ENCODE measurements at places on chromosomes 2 and 18.

GRCh38 chr2:212505586-212505985 is 33.0 kb downstream of the ERBB4 start:
- no peak for DNase-seq

DNA sequence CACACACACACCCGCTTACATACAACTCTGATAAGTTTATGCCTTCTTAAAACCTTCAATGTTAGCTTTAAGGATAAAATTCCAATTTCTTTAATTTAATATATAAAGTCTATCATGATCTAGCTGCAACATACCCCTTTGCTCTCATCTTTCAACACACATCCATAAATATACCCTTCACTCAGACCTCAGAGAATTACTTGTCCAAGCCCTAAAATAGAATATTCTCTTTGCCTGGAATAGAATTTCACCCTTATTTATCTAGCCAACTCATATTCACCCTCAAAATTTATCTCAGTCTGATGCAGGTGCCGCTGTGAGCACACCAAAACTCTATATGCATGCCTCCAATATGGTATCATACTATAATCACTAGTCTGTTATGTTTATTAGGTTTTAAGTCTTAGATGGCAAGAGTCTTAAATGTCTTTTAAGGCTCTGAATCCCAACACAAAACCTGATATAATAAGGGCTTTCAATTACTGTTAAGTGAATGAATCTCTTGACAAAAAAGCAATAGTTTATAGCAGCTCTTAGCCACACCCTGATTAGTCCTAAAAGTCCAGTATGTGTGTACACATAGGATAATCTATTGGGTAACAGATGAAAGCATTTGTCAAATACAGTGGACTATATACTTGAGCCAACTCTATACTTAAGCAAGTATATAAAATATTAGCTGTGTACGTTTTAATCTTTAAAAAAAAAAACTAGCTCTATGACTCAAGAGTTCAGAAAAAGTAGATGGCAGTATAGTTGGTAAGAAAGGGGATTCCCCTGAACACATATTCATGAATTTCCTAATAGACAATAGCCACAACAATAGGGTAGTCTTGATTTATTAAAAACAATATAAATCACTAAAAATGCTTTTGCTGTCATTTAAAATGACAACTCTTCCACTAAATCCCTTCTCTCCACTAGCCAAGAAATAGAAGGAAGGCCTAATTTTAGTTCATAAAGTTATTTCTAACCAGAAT is 144.5 kb downstream of the EXOC6B start:
- DNase-seq = no peak

DNA sequence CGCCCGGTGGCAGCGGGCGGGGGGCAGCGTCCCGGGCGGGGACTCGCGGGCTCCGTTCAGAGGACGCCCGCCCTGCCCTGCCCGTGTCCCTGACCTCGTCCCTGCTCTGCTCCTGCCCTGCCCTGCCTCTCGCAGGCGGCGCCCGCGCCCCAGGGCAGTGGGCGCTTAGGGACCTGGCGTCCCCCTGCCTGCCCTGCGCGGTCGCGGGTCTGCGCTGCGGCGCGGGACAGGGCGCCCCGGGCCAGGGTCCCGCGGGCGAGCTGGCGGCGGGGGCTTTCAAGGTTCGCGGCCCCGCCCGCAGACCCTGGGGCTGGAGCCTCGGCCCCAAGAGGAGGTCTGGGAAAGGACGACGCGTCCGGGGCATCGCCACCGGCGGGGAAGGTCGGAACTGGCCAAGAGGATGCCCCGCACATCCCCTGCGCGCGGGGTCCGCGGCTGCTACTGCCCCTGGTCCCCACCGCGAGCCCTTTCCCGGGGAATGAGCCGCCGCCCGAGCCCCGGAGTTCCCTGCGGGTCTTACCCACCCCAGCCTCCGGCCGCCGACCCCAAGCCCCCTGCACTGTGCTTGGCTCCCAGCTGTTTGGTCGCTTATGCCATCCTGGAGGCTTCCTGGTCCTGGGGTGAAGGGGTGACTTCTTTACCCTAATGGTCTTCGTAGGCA is 679 bp downstream of the RNF144A start:
- no peak for DNase-seq

GRCh38 chr2:147442816-147443215 is 402.0 kb upstream of the ACVR2A start:
- DNase-seq = no peak

DNA sequence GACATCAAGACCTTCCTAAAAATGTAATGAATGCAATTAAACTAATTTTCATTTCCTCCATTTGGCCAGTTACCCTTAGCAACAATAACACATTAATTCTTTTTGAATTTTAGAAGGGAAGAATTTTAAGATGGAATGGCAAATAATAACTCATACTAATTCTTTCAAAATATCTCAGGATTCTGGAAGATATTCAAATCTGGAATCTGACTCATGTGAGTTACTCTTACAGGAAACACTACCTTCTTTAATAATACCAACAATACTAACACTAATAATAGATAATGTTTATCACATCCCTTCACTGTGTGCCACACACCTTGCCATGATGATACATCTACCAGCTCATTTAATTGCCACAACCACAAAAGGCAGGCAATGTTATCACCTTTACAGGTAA is 46.4 kb downstream of the ZNF521 start:
- no peak for DNase-seq

DNA sequence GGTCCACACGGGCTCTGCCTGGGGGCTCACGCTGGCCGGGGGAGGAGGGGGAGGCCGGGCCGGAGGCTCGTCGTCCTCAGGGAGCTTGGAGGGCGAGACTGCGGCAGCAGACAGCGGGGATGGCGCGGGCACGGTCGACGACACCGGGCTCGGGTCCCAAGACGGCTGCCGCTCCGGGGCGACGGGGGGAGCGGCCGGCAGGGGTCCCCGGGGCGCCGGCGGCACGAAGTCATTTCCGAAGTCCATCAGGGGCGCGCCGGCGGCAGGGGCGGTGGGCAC is 491 bp downstream of the RTN4 start:
- DNase-seq = no peak

- no peak for DNase-seq
Measured at GRCh38 chr2:236607471-236608187, 38.0 kb downstream of the ACKR3 start.

DNA sequence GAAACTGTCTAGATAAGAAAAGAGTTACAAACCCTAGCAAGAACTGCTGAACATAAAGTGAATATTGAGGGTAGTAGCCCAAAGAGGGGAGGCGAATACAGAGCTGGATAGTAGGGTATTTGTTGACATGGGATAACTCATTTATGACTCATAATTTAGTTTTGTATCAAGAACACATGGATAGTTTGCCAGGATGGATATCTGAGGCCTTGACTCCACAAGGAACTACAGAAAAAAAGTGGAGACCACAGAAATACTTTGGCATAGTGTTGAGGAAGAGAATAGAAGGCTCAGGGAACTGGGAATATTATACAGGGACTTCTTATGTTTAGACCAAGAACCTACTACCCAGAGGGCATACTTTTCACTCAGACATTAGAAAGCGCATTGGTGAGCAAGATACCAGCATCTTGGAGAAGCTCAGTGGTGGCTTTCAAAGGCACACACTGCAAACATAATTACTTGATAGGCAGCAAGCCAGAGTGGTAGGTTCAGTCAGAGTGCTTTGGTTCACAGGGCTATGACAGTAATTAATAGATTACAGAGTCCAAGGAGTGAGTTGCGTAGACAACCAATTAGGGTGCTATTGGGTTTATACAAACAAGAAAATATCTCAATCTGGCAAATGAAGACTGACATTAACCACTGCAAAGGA is 51.9 kb upstream of the ZBTB7C start:
- DNase-seq = no peak

- peak; percentile 17 for DNase-seq
Measured at GRCh38 chr2:191811807-191812602, 34.9 kb downstream of the CAVIN2 start.

GRCh38 chr2:118223992-118224894 is 136.0 kb downstream of the INSIG2 start:
- DNase-seq = no peak

DNA sequence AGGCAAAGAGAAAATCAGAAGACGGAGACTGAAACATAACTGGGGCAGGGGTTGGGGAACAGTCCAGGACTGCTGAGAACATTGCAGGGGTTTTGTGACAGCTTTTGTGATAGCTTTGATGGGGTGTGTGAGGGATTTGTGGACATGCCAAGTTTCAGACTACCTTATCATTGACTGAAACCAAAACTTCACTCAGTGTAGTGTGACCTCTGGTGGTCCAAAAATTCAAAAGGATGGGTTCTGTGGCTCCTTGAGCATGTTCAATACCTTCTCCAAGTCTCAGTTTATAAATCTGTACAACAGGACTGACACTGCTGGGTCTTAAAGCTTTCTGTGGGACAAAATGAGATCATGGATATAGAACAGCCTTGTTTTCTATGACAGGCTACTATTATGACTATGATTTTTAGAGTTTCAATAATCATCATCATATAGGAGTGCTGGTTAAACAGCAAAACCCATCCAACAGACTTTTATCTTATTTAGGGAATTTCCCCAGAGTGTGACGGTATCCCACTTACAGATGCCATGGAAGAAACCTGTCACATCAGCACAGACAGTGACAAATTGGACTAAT is 259.2 kb upstream of the SLC14A2 start:
- no peak for DNase-seq

DNA sequence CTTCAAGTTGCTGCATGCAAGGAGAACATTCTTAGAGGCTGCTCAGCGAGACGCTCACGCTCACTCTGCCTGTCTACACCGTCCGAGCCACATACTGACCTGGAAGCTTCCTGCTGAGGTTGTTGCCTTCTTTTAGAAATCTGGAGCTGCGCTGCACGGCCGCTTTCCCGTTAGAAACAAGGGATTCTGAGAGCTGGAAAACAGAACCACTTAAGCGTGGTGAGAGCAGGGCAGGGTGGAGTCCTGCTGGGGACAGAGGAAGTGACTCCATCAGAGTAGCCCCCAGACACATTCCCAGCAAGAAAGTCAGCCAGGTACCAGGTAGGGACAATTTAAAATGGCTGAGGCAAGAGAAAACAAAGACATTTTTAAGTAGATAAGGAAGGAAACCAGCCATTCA is 135.2 kb downstream of the LAMA1 start:
- DNase-seq = no peak

DNA sequence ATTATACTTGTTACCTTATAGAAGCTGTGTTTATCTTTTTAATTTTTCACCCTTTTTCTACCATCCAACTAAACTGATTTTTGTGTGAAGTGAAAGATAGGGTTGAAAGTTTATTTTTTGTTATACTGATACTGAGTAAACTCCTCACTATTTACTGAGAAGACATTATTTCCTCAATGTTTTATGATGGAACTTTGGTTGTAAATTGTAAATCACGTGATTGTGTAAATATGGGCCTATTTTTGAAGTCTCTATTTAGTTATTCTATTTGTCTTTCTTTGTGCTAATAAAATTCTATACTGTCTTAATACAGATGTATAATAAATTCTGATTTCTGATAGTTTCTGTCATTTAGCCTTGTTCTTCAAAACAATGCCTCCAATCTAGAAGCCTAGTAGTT is 697.2 kb upstream of the SLC8A1 start:
- DNase-seq = no peak

DNA sequence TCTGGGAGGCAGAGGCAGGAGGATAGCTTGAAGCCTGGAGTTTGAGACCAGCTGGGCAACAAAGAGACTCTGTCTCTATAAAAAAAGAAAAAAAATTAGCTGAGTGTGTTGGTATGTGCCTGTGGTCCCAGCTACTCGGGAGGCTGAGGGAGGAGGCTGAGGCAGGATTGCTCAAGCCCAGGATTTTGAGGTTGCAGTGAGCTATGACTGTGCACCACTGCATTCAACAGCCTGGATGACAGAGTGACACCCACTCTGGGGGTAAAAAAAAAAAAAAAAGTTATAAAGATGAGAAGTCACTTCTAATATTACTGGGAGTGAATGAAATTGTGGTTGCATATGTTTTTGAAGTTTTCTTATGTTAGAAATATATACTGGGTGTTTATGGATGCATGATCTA is 71.6 kb downstream of the C2orf74 start:
- no peak for DNase-seq

- no peak for DNase-seq
Measured at GRCh38 chr2:234631646-234632514, 135.0 kb upstream of the ARL4C start.

DNA sequence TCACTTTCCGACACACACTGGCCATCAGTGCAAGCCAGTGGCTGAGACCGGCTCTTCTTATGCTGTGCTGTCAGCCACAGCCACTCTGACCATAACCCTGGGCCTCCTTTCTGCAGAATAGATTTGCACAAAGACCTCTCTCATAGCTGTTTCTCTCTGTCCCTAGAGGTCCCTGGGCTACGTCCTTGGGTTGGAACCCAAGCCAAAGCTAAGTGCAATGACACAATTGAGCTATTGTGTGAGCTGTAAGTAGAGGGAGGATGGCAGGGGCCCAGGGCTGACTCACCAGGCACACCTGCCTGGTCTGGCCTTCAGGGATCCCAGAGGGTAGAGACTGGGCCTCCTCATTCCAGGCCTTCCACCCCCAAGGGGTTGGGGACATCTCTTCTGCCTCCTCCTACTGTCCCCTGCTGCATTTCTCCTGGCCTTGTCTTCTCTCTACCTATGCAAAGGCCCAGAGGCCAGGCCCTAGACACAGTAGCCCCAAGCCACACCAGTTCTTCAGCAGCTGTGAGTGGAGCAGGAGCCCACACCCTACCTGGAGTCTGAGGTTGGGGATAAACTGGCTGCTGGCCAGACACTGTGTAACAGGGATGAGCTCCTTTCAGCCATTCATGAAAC is 174.6 kb downstream of the NCK2 start:
- DNase-seq = no peak

DNA sequence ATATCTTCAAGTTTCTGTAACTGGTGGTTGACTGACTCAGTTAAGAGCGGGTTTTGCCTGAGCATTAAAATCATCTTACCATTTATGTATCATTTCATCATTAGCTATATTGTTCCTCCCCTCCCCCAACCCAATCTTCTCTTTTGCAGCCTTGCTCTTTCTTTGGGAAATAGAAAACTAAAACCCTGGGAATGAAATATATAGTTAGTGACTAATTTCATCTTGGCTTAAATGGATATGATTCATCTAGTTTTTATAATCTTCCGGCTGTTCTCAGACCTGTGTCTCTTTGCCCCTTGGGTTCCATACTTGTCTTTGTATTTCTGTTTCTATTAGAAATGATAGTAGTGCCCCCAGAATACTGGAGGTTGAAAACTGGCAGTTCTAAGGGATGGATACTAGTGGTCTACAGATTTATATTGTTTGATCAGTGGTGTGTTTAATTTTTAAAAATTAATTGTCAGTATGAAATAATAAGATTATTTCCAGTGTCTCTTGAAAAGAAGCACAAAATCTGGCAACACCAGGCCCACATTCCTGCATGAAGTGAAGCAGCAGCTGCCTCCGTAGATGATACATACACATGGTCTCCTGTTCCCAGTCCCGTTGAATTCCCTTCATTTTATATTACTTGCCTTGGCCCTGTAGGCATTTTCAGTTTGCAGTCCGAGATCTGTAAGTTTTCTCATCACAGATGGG is 44.5 kb downstream of the PHLPP1 start:
- DNase-seq = no peak

GRCh38 chr18:48074929-48075706 is 144.7 kb upstream of the SMAD2 start:
- DNase-seq = no peak

DNA sequence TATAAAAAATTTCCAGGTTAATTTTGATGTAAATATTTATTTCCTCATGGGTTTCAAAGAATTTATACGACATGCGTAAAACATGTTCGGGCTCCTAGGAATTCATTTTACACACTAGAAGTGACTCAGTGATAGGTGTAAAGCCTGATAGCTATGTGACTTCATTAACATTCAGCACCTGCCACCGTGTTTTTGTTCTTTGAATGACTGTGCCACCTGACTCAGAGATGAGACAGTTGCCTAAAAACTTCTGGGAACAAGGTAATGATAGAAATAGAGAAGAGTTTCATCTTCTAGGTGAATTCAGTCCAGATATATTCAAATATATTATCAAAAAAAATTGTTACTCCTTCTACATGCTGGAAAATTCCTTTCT is 10.0 kb downstream of the IL1R2 start:
- DNase-seq = no peak
